ENCODE measurements at places on chromosomes 1 and 21.

- no peak for DNase-seq
These were observed 39.7 kb upstream of the RUNX3 start for GRCh38 chr1:24969596-24970398.

- DNase-seq = no peak
These were observed 102.2 kb upstream of the RAB3GAP2 start for GRCh38 chr1:220374449-220374848.

- no peak for DNase-seq
These were observed 13.4 kb downstream of the THEMIS2 start for GRCh38 chr1:27885621-27886352.

- no peak for DNase-seq
These were observed 22.0 kb downstream of the SLAMF7 start for GRCh38 chr1:160761046-160761445.

DNA sequence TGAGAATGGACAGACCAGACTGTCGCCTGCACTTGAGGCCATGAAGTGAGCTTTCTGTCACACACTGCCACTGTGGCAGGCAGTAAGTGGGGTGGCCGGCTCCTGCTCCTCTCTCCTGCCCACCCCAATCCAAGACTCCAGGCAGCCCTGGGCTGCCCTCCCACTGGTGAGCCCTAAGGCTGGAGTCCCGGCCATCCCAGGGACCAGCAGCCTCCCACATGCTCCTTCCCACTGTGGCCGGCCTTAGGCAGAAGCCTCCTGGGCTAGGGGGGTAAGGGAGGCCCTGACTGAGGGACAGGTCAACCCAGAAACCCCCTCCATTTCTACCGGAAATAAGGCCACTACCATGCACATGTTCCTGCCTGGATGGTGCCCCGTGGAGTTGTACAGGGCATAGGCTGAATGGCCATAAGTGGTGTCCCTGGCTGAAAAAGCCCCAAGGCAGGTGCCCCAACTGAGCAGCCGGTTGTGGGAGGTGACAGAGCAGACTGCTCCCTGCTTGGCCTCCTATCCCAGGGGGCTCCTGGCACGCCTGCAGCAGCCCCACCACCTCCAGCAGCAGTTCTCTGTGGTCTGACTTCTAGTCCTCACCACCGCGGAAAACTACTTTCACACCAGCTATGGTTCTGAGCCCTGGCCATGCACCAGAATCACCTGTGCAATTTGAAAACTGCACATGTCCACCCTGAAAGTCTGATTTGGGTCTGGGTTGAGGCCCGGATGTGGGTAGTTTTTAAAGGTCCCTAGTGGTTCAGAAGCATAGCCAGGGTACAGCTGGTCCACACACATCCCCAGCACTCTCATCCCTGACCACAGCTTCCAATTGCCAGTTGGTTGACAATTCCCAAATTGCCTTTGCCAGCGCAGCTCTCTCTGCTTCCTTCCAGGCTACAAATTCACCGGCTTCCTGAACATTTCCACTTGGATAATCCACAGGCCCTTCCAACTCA is 1.6 kb upstream of the ARTN start:
- no peak for DNase-seq

- DNase-seq = no peak
These were observed 18.9 kb upstream of the TMEM54 start for GRCh38 chr1:32919811-32920733.

DNA sequence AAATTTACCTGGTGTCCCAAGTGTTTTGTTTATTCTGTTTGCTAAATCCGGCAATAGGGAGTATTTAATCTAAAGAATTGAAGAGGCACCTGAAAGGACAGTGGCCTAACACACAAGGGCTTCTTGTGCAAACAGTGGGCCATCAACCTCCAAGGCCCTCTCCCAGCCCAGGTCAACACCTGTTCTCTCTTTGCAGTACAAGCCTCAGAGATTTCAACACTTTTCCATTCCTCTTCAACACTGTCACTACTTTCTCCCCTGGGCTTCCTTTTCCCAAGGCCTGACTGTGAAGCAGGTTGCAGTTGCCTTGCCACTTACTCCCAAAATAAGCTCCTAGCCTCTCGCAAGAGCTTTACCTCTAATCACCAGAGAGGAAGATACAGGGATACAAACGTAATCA is 3.2 kb upstream of the SNAPIN start:
- no peak for DNase-seq
